Smooth muscle cell of the umbilical artery (primary cell): ENCODE measurements at places on chromosomes 6 and 20. TPM values are rescaled to one million over a fixed set of nuclear protein-coding genes. Genes with fewer than 3 reads are reported as not detected.

Gene GPR6
- not detected in 2 replicates for total RNA-seq

Gene CEP85L
- 12.5 and 20.8 TPM in 2 replicates for total RNA-seq

Gene SLX4IP
- total RNA-seq: 2.7 and 3.5 TPM in 2 replicates

Gene OLIG3
- total RNA-seq: not detected in 2 replicates

Gene PSORS1C1
- 0.89 and 1.6 TPM in 2 replicates for total RNA-seq

Gene RAB44
- total RNA-seq: not detected in 2 replicates

Gene C20orf141
- not detected in 2 replicates for total RNA-seq

Gene SYNDIG1
- total RNA-seq: 5.6 and 5.9 TPM in 2 replicates

Gene HUS1B
- 0.89 and 1.7 TPM in 2 replicates for total RNA-seq

Gene PCK1
- total RNA-seq: not detected in 2 replicates

Gene KIFC1
- total RNA-seq: 1.2 and 11.2 TPM in 2 replicates

Gene GABBR1
- total RNA-seq: 13.1 and 18.6 TPM in 2 replicates

Gene FERMT1
- total RNA-seq: 3.0 and 10.9 TPM in 2 replicates

Gene RBM39
- total RNA-seq: 242 and 396 TPM in 2 replicates

Gene ECT2L
- not detected in 2 replicates for total RNA-seq

Gene RHAG
- not detected in 2 replicates for total RNA-seq

Gene ATP9A
- total RNA-seq: 22.3 and 28.6 TPM in 2 replicates

Gene ENPP4
- 0.74 and 0.89 TPM in 2 replicates for total RNA-seq

Gene NFATC2
- total RNA-seq: 0.59 and 1.1 TPM in 2 replicates

Gene OR2H2
- not detected in 2 replicates for total RNA-seq

Gene NKX2-4
- total RNA-seq: not detected in 2 replicates

Gene MYLK2
- total RNA-seq: 0.14 TPM in 1 of 2 replicates, not detected in the other

Gene GNAS-AS1
- total RNA-seq: 0.89 and 1.5 TPM in 2 replicates

Gene TNF
- under 0.01 TPM in 1 of 2 replicates, not detected in the other for total RNA-seq

Gene UNC93A
- not detected in 2 replicates for total RNA-seq

Gene ZBTB12
- 3.6 and 4.7 TPM in 2 replicates for total RNA-seq

Gene COL11A2
- 0.30 and 0.37 TPM in 2 replicates for total RNA-seq

Gene PCSK2
- not detected in 2 replicates for total RNA-seq

Gene FYN
- 40.1 and 72.9 TPM in 2 replicates for total RNA-seq

Gene ENPP3
- total RNA-seq: 0.59 TPM in 1 of 2 replicates, not detected in the other

Gene BEND3
- total RNA-seq: 1.2 and 5.5 TPM in 2 replicates

Gene EYA2
- total RNA-seq: not detected in 2 replicates

Gene TRAPPC3L
- total RNA-seq: 0.30 TPM in 1 of 2 replicates, not detected in the other

Gene OOEP
- total RNA-seq: not detected in 2 replicates

Gene LIN28B
- total RNA-seq: 0.05 TPM in 1 of 2 replicates, not detected in the other

Gene TAB2
- total RNA-seq: 26.7 and 43.0 TPM in 2 replicates

Gene ZSCAN16
- 1.4 and 2.4 TPM in 2 replicates for total RNA-seq

Gene THBD
- 1.2 and 7.2 TPM in 2 replicates for total RNA-seq

Gene TTBK1
- under 0.01 and 0.05 TPM in 2 replicates for total RNA-seq

Gene CRIP3
- not detected in 2 replicates for total RNA-seq

Gene TAF4
- 3.3 and 7.3 TPM in 2 replicates for total RNA-seq

Gene EFCAB8
- under 0.01 and 0.97 TPM in 2 replicates for total RNA-seq

Gene SLC13A3
- 1.5 and 3.9 TPM in 2 replicates for total RNA-seq

Gene VWA7
- 0.09 TPM in 1 of 2 replicates, not detected in the other for total RNA-seq

Gene TAAR2
- not detected in 2 replicates for total RNA-seq

Gene CDKN1A
- total RNA-seq: 567 and 603 TPM in 2 replicates

Gene EPHA7
- total RNA-seq: under 0.01 and 1.1 TPM in 2 replicates

Gene NOX3
- not detected in 2 replicates for total RNA-seq

Gene TRIM31
- not detected in 2 replicates for total RNA-seq
